GM23248 (cell line): ENCODE measurements at places on chromosomes 1 and 21. TPM values are rescaled to one million over a fixed set of nuclear protein-coding genes. Genes with fewer than 3 reads are reported as not detected.

GRCh38 chr21:39707316-39707715 is 37.7 kb upstream of the IGSF5 start:
- DNase-seq: no peak
- no peaks in the 10 kb centered on the region for H3K4me1 ChIP-seq
- no peaks in the 10 kb centered on the region for H3K36me3 ChIP-seq
- no peaks in the 10 kb centered on the region for H3K27me3 ChIP-seq

GRCh38 chr21:45277101-45278045 is 10.3 kb downstream of the POFUT2 start:
- DNase-seq: no peak
- H3K36me3 ChIP-seq: peaks cover 64% of the 10 kb centered on the region
- H3K27me3 ChIP-seq: no peaks in the 10 kb centered on the region

DNA sequence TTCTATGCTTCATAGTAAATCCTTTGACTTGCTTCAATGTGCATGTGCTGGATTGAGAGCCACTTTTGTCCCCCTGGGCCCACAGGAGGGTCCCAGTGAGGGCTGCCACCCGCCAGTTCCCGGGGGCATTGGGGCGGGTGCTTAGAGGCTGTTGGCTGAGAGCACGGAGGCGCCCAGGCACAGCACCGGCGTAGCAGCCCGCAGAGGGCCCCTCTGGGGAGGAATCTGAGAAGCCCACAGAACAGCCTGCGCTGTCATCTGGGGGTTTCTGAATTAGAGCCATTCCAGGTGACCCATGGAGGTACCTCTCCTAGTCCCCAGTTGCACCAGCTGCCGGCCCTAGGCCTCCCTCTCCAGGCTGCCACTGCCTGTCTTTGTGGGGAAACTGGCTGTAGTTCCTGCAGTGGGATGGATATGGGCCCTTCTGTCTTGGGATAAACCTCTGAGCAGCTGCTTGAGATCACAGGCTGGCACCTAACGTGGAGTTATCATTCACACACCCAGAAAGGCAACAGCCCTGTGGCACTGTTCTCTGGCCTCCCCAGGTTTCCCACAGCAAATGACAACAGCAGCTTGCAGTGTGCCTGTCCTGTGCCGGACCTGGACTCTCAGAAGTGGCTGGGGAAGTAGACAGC is 39.5 kb downstream of the TMEM51 start:
- no peaks in the 10 kb centered on the region for H3K36me3 ChIP-seq
- no peak overlapping the region for H3K4me3 ChIP-seq
- DNase-seq: no peak
- no peak overlapping the region for H3K27ac ChIP-seq
- H3K4me1 ChIP-seq: no peaks in the 10 kb centered on the region

- no peak overlapping the region for H3K27ac ChIP-seq
- H3K27me3 ChIP-seq: peaks cover 32% of the 10 kb centered on the region
- H3K4me3 ChIP-seq: no peak overlapping the region
- no peaks in the 10 kb centered on the region for H3K36me3 ChIP-seq
- no peak for DNase-seq
- no peaks in the 10 kb centered on the region for H3K4me1 ChIP-seq
Measured at GRCh38 chr1:26059906-26060305, 7.5 kb downstream of the TRIM63 start.

DNA sequence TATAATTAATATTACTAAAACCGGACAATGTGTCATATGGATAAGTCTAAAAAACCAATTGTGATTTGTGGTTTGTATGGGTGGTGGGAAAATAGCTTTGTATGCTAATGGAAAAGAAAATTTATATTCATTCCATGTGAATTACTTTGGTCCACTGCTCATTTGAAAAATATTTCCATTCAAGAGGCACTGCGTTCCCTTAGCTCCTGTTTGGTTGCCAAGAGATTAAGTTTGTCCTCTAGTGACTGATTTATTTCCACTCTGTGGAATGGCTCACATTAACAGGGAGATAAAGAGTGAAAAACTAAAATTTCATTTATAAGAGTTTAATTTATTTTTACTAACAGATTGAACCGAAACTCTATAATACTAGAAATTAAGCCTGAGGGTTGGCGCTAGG is 744.1 kb upstream of the CHRM3 start:
- H3K4me3 ChIP-seq: no peak overlapping the region
- H3K27me3 ChIP-seq: no peaks in the 10 kb centered on the region
- H3K27ac ChIP-seq: no peak overlapping the region
- peaks cover 9% of the 10 kb centered on the region; the same call in 1 of the 2 replicates for H3K4me1 ChIP-seq
- peak; percentile 48 for DNase-seq

DNA sequence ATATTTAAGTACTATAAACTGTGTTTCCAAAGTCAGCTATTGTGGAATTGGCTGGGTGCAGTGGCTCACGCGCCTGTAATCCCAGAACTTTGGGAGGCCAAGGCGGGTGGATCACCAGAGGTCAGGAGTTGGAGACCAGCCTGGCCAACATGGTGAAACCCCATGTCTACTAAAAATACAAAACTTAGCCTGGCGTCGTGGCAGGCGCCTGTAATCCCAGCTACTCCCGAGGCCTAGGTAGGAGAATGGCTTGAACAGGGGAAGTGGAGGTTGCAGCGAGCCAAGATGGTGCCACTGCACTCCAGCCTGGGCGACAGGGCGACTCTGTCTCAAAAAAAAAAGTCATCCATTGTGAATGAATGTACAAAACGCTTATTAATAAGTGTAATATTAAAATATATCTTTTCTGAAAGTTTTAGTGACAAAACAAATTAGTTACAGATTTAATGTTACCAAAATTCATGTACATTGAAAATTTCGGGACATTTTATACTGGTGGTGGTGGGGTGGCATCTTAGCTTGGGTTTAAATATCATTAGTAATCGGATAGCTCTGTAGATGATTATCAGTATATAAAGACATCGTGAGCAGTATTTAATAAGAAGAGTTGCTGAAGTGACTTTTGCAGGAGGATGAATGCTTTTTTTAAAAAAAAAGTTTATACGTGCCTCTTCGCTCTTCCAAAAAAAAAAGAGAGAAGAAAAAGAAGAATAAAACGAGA is 503 bp upstream of the SRSF11 start:
- H3K36me3 ChIP-seq: peaks cover 36% of the 10 kb centered on the region
- no peak for DNase-seq
- H3K27ac ChIP-seq: peak overlapping the region; percentile 93
- H3K4me3 ChIP-seq: peak overlapping the region; percentile 95
- peaks cover 25% of the 10 kb centered on the region for H3K4me1 ChIP-seq
- no peaks in the 10 kb centered on the region for H3K27me3 ChIP-seq

DNA sequence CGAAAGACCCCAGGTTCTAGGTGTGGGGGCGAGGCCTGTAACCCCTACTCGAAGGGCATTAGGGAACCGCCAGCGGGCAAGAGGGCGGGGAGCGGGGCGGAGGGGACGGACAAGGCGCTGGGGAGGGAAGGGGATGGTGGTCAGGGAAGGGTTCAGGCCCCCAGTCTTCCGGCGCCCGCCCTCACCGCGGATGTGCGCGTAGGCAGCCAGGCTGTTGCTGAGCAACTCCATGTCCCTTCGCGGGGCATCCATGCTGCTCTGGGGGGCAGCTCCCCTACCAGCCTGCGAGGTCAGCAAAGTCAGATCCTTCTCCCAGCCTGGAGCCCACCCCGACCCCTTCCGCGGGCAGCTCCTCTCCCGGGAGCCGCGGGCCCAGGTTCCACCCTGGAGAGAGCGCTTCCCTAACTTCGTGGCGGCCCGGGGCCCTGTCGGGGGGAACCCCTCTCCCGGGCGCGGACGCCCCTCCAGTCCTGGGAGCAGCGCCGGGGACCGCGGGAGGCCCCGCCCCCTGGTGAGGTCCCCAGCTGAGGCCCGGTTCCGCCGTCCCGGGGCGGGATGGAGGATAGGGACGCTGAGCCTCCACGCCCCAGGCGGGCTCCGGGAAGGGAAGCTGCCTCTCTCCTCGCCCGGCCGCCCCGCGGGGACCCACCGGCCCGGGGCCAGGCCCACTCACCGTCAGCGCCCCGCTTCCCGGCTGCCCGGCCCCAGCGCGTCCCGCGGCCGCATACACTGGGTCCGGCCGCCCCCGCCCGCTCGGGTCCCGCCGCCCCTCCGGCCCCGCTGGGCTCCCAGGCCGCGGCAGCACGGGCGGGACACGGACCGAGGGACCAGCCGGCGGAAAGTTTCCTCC is 434 bp downstream of the EVA1B start:
- DNase-seq: peak; percentile 79
- peak overlapping the region; percentile 87 for H3K4me3 ChIP-seq
- no peaks in the 10 kb centered on the region for H3K27me3 ChIP-seq
- no peaks in the 10 kb centered on the region for H3K36me3 ChIP-seq
- peaks cover 14% of the 10 kb centered on the region for H3K4me1 ChIP-seq

- H3K36me3 ChIP-seq: no peaks in the 10 kb centered on the region
- H3K27me3 ChIP-seq: peaks cover 17% of the 10 kb centered on the region
- peaks cover 43% of the 10 kb centered on the region for H3K4me1 ChIP-seq
- peak; percentile 91 for DNase-seq
- peak overlapping the region; percentile 57 for H3K27ac ChIP-seq
Measured at GRCh38 chr1:243926803-243927245, 76.8 kb upstream of the AKT3 start.

GRCh38 chr1:151504252-151504651 is 6.9 kb upstream of the CGN start:
- H3K4me3 ChIP-seq: no peak overlapping the region
- H3K27me3 ChIP-seq: peaks cover 72% of the 10 kb centered on the region
- no peak overlapping the region for H3K27ac ChIP-seq
- no peaks in the 10 kb centered on the region for H3K36me3 ChIP-seq

DNA sequence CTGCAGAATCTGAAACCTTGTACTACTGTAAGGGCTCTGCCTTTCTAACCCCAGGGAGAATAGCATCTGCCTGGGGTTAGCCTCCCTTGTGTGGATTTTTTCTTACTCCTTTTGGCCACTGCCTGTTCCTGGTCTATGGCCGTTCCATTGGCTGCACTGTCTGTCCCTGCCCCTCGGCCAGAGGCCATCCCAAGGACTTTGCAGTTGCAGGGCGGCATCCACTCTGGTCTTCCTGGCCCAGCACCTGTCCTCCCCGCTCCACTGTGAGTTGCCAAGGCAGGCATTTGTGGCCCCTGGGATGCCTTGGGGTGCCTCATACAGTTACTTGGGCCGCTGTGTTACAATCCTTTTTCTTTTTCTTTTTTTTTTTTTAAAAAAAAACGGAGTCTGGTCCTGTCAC is 45.8 kb downstream of the PDE9A start:
- DNase-seq: no peak
- no peaks in the 10 kb centered on the region for H3K4me1 ChIP-seq
- H3K4me3 ChIP-seq: no peak overlapping the region

DNA sequence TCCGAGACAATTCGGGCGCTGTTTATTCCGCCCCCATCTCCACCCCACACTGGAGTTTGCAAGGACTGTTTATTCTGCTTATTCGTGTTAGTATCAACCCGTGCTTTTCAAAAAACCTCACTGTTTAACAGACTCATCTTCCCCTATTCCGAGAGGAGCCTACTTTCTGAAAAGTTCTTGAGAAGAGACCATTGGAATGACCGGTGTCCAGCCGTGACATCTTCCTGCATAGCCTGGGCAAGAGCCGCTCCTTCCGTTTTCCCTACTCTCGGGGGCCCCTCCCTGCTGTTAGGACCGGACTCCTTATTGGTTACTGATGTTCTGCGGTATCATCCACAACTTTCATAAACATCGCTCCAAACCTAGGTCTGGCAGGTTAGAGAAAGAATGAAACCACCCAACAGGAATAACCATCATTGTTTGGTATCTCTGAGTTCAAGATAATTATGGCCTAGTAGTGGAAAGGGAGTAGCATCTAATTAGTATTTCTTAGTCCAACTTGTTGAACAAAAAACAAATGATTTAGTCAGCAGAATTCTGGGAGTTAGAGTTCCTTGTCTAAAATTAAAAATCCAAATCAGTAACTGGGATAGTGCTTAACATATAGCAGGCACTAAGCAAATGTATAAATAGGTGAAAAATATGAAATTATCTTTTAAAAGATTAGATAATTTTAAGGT is 837 bp downstream of the STXBP3 start:
- peaks cover 15% of the 10 kb centered on the region for H3K4me1 ChIP-seq
- peak overlapping the region; percentile 97 for H3K4me3 ChIP-seq
- peaks cover 4% of the 10 kb centered on the region for H3K36me3 ChIP-seq
- peak; percentile 95 for DNase-seq
- peak overlapping the region; percentile 99 for H3K27ac ChIP-seq

- no peak overlapping the region for H3K27ac ChIP-seq
- H3K36me3 ChIP-seq: no peaks in the 10 kb centered on the region
- peak overlapping the region; percentile 64 for H3K4me3 ChIP-seq
- peaks cover 12% of the 10 kb centered on the region for H3K27me3 ChIP-seq
Measured at GRCh38 chr1:50332941-50333594, 90.2 kb downstream of the DMRTA2 start.

DNA sequence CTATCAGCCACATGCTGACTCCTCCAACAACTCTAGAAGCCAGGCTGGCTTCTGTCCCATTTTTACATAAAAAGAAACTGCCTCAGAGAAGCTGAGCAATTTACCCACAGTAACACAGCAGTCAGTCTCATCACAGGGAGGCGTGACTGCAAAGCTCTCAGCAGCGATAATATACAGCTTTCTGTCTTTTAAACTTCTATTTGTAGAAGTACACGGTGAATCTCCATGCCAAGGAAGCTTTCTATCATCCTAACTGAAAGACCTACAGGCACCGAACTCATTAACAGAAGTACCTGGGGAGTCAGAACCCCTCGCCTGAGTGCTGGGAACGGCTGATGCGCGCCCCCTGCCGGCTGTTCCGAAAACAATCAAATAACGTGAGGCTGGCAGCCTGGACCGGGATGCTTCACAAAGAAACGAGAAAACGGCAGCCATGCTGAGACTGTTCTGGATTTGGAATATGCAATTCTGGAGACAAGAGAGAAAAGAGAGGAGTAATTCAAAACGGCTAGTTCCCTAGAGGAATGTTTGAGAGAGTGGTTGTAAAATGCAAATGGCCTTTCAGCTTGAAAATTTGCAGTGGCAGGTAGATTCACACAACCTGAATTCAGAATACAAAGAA is 43.5 kb upstream of the RAB4A start:
- H3K4me3 ChIP-seq: no peak overlapping the region
- H3K36me3 ChIP-seq: no peaks in the 10 kb centered on the region
- peaks cover 14% of the 10 kb centered on the region; the same call in 1 of the 2 replicates for H3K4me1 ChIP-seq

DNA sequence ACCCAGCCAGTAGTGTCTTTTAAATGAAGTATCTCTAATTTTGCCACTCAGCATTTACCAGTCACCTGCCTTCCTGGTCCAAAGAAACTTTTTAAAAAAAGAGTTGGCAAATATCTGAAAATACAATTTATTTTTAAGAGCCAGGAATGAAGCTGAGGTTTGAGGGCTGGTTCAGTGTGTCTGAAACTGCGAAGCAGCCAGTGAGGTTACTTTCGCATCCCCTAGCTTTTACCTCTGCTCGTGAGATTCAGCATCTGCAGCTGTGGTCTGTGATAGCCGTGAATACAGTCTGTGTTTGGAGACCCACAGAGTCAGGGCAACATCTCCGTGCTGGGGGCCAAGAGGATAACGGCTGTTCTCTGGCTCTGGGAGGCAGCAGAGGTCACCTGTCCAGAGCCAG is 21.3 kb upstream of the KCNAB2 start:
- no peaks in the 10 kb centered on the region for H3K4me1 ChIP-seq
- H3K36me3 ChIP-seq: no peaks in the 10 kb centered on the region
- H3K4me3 ChIP-seq: no peak overlapping the region
- H3K27me3 ChIP-seq: no peaks in the 10 kb centered on the region
- no peak for DNase-seq

GRCh38 chr1:206556750-206557635 is 49.7 kb downstream of the RASSF5 start:
- H3K36me3 ChIP-seq: no peaks in the 10 kb centered on the region
- H3K27me3 ChIP-seq: no peaks in the 10 kb centered on the region
- H3K27ac ChIP-seq: no peak overlapping the region
- peak overlapping the region; percentile 72 for H3K4me3 ChIP-seq

Gene MAPKAPK2
- total RNA-seq: 50.6 and 63.3 TPM in 2 replicates

Gene ARID4B
- 15.0 and 17.8 TPM in 2 replicates for total RNA-seq

Gene SPRR3
- not detected in 2 replicates for total RNA-seq

Gene BMP8A
- not detected in 2 replicates for total RNA-seq

Gene IFNLR1
- total RNA-seq: not detected in 2 replicates

Gene AMIGO1
- total RNA-seq: 2.7 and 2.8 TPM in 2 replicates

Gene TRABD2B
- total RNA-seq: not detected in 2 replicates

Gene OR2T29
- not detected in 2 replicates for total RNA-seq

Gene LCK
- total RNA-seq: not detected in 2 replicates

Gene MX2
- 0.54 and 2.8 TPM in 2 replicates for total RNA-seq
